Stimulated activated CD4-positive, alpha-beta T cell treated with anti-CD3 and anti-CD28 coated beads, Interleukin-1b, Interleukin-23, amount 100 ng/mL, for 1 hour (primary cell): ENCODE measurements at places on chromosomes 2 and 18.

- no peak for DNase-seq
These were observed 782 bp downstream of the FAM228B start for GRCh38 chr2:24123922-24124580.

DNA sequence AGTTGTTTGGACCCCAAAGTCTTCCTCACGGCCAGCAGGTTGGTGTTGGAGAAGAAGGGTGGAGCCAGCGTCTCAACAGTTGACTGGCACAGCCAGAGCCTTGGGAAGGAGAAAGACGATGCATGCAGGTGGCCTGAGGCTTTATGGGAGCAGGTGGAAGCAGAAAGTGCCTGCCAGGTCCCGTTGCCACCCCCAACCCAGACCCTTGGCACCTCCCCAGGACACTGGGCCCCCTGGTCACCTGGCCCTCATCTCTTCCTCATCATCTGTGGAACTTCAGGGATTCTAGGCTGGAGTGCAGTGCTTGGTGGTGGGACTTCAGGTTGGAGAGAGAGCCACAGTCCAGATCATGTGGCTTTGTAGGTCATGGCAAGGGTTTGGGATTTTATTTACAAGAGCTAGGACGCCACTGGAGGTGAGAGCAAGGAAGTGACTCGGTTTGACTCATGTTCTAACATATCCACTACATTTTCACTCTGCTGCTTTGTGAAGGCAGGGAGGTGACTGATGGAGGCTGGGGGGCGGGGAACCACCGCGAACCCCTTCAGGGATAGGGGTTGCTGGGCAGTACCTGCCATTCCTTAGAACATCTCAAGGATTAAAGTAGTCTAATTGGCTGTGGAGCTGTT lies 62.5 kb upstream of the B3GNT7 start:
- no peak for DNase-seq

GRCh38 chr2:74646201-74646600 lies 1.9 kb downstream of the M1AP start:
- no peak for DNase-seq

DNA sequence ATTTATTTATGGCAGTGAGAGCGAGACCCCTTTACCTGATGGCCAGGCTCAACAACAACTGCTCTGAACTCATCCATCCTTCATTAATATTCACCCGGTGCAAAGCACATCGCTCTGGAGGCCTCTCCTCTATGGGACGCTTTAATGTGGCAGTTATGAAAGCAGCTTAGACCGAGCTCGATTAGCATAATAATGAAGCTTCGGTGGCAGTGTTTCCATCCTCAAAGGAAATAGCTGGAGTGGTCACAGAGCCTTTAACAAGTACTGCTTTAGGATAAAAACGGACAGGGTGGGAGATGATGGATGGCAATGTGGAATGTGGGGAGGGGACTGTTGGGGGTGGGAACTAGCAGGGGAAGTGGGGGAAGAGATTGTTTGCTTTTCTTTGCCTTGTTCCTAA lies 243.9 kb downstream of the SLC4A3 start:
- no peak for DNase-seq

DNA sequence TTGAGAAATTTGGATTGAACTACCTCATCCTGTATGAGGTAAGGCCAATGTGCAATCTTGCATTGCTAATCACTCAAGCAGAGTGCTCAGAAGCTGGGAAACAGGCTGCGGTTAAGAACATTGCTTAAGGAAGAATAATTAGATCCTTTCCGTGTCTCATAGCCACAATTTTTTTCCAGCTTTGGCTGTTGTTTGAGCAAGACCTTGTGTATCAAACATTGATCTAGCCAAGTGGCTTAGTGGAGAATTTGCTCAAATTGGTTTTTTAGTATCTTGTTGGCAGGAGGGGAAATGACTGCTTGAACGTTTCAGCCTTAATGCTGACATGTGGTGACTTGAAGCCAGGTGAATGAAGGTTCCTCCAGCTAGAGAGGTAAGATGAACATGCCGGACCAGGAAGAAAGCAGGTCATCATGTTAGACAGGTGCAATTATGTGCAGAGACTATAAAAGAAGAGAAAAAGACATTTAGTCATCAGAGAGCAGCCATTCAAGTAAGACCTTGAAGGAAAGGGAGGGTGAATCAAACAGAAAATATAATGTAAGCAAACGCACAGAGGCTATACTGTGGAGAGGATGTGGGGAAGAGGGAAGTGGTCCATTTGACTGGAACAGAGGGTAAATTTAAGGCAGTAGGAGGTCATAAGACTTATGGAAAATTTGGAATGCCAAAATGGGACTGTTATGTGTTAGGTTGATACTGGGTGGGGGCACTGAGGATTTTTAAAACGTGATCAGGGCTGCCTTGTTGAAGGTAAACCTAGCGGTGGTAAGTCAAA lies 98.9 kb upstream of the CYP1B1 start:
- DNase-seq: no peak

- no peak for DNase-seq
These were observed 1.1 kb downstream of the EPC2 start for GRCh38 chr2:148645539-148646230.

DNA sequence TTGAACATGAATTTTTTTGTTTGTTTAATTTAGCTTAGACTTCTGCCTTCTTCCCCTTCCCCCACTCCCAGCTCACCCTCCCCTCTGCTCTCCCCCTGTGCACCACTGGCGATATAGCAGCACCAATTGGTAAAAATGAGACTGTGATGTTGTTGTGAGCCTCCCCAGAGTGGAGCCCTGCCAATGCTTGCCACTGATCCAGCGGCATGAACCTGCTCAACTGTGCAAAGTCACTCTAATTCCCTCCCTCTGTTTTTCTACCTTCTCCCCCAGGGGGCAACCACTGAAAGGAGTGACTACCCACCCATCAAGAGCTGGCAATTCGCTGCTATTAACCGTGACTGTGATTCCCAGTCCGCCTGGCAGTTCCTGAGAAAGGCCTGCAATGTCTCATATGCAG lies 30.2 kb downstream of the KLHL14 start:
- DNase-seq: no peak

GRCh38 chr18:52888014-52888413 lies 548.0 kb downstream of the DCC start:
- DNase-seq: no peak

DNA sequence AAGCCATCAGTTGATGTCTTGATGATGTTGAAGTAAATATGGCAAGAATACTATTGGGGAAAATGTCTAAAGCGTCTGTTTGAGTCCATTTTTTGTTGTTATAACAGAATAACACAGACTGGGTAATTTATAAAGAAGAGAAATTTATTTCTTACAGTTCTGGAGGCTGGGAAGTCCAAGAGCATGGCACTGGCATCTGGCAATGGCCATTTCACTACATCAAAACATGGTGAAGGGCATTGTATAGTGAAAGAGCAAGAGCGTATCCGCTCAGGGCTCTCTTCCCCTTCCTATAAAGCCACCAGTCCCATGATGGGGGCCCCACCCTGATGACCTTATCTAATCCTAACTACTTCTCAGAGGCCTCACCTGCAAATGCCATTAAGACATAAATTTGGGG lies 29.6 kb upstream of the MRPL19 start:
- no peak for DNase-seq

GRCh38 chr2:20556756-20557155 lies 94.1 kb downstream of the HS1BP3 start:
- DNase-seq: no peak

DNA sequence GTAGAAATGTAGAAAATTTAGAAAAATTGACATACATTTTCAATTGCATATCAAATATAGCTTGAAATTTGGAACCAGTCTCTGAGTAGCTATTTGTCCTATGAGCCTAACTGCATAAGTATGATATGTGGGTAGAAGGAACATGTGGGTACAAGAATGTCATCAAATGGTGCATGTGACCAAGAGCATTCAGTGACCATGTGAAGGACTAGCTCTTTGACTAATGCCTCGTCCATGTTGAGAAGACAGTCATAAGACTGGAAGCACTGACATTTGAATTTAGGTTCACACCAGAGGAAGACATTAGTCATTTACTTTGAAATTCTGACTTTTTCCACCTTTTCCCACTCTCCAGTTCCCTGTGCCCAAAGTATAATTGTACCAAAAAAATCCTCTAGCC lies 12.6 kb downstream of the MRPL44 start:
- no peak for DNase-seq

GRCh38 chr2:231170055-231170454 lies 28.4 kb upstream of the ARMC9 start:
- DNase-seq: no peak

DNA sequence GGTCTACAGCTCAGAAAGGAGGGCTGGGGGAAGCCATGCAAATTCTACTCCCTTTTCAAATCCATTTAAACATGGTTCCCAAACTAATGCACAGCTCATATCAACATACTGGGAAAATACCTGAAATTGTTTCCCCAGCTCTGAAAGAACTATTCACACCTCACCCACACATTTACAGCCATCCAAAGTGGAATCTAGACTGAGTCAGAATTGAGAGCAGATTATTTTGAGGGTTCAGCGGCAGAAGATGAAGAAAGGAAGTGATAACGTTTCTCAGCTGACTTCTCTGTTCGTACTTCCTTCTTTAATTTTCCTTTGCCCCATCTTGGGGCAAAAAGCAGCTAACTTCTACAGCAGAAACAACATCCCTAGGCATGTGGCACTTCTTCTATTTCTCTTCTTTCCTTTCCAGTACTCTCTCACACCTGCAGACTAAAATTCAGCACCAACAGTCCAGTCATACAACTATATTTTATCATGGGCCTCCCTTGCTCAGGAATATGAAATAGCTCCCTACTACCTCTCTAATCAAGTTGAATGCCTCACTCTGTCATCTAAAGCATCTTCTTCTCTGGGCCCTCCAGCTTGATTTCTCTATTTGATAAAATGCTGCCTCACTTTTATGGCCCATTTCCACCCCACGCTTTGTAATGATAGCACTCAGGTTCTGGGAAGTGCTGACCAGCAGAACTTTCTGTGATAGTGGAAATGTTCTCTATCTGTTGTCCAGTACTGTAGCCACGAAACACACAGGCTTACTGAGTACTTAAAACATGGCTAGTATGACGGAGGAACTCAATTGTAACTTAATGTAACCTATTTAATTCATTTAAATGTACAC lies 35.9 kb downstream of the ARHGAP25 start:
- no peak for DNase-seq

DNA sequence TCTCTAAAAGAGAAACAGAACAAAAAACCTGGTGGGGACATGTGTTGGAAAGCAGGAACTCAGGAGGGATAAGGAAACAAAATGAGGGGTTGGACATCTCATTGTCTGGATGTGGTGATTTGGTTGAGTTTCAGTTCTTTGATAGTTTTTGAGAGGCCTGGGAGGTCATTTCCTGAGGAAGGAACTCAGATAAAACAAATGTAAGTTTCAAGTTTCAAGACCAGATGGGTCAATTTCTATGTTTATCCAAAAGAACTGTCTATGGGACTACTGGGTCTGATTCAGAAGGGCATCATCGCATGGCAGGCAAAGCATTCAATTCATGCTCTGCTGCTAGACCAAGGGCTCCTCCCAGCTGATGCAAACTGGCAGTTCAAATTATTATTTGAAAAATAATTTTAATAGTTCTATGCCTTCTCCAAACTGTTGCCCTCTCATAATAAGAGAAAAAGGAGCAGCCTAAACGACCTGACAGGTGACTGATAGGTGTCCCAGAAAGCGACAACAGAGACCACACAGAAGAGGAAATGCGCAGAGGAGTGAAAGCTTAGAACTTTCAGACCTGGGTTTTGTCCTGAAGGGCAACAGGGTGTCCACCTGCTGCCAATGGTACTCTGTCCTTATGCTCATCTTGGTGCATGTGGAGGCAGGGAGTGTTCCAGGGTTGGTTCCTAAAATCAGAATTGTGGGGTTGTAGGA lies 39.3 kb upstream of the SH3RF3 start:
- no peak for DNase-seq

GRCh38 chr2:38274286-38275276 lies 102.5 kb downstream of the ATL2 start:
- no peak for DNase-seq

GRCh38 chr2:12663306-12664037 lies 53.3 kb upstream of the TRIB2 start:
- no peak for DNase-seq

DNA sequence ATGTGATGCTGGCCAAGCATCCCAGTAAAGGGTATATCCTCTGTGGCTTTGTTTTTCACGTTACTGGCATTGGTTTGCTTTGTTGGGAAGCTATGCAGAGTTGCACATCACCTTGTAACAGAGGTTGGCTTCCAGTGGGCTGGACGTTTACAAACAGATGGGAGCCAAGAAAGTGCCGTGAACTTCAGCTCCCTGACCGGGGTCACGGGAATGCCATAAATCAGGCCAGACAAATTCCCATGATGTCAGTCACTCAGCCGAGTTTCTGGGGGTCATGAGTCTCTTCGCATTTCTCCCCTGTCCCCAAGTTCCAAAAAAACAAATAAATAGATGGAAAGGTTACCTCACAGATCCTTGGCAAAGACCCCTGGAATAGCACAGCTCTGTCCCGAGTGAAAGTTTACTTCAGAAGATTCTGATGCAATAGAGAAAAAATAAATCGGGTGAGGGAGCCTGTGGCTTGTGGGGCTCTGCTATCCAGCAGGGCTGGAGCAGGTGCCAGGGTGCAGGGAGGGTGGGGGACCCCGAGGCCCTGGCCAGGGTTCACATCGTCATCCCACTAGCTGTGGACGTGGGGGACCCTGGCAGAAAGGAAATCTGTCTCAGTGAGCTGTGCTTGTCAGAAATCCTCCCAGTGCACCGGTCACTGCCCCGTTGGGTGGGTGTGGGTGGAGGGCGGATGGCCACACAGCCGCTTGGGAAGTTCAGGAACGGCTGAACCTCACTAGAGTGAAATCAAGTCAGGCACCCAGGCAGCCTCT lies 27.8 kb downstream of the TWIST2 start:
- no peak for DNase-seq
